ENCODE measurements at places on chromosomes 16 and 17.

GRCh38 chr16:5062790-5063765, 2.7 kb downstream of the C16orf89 start:
- no peak for DNase-seq

DNA sequence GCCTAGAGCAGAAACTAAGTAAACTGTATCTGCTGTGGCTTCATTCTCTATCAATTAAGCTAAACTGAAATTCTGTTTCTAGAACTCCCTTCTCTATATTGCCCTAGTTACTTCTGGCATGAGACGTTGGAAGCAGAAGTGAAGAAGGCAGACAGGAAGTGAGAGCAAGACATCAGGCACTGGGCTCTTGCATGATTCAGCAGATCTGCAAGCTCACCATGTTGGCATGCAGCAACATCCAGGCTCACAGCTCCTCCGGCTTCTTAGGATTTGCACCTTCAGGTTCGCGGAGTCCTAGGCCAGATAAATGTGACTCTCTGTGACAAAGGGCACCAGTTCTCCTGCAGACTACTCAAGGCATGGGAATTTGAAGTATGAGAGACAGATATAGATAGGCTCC, 148.3 kb downstream of the CDH8 start:
- no peak for DNase-seq

GRCh38 chr16:47143677-47144558, at the start of gene NETO2:
Gene NETO2 (minus strand): TSS chr16:47143945. CDS start chr16:47143612, 333 bp downstream.
- DNase-seq = peak; percentile 79

- DNase-seq = no peak
Observed at GRCh38 chr17:73394512-73395450, 83.0 kb upstream of the CDC42EP4 start.

DNA sequence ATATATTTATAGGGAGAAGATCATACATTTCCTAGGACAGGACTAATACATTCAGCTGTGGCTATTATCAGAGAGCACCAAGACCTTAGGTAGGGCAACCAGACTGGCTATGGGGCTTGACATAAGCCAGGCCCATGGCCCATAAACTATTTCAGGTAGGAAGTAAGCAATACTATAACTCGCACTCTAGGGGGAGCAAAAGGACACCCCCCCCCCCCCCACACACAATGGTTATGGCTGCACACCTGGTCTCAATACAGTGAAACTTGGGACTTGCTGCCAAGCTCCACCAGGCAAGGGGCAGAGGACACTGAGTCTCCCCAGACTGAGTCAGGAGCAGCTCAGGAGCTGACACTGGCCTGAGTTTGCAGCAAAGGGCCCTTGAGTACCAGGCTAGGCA, 348.9 kb upstream of the ASIC2 start:
- no peak for DNase-seq
